NCI-H2081 (cell line): ENCODE measurements at places on chromosomes 3 and 15.

- peak; percentile 58 for DNase-seq
These were observed 21.3 kb upstream of the DAPK2 start for GRCh38 chr15:64067564-64068030.

DNA sequence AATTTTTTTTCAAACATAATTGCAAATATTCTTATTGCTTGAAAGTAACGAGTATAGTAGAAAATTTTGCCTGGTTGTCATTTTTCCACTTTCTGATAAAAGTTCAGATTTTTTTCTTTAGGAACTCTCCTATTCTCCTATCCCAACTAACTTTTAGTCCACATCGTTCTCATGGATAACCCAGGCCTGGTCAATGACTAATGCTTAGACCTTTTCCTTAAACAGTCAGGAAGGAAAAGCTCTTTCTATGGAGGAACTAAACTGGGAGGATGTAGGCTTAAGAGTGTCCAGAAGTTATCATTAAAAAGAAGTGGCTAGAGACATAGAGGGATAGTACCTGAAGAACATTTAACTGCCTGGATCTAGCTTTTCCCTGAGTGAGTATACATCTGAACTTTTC, 26.7 kb downstream of the CIP2A start:
- DNase-seq, result no peak

DNA sequence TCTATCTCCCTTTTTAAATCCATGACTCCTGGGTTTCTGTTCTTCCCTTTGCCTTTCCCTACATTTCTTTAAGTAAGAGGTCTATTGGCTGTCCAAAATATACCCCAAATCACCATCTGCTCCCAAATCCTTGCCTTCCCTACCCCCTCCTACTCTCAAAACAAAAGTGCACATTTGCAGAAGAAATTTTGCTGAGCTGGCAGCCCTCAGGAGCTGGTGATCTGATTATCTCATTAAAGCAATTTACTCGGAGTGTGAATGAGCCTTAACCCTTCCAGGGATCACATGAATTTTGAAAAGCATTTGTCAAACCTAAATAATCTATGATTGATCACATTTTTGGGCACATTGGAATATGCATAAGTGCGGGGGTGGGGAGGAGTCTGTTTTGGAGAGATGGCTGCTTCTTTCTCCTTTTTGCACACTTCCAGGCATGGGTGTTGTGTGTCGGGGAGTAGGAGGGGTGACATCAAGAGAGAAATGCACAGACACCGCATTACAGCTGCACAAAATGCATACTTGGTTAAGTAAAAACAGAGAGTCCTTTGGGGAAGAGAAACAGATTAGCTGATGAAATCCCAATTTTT, 892.6 kb downstream of the TUSC7 start:
- DNase-seq, result no peak

DNA sequence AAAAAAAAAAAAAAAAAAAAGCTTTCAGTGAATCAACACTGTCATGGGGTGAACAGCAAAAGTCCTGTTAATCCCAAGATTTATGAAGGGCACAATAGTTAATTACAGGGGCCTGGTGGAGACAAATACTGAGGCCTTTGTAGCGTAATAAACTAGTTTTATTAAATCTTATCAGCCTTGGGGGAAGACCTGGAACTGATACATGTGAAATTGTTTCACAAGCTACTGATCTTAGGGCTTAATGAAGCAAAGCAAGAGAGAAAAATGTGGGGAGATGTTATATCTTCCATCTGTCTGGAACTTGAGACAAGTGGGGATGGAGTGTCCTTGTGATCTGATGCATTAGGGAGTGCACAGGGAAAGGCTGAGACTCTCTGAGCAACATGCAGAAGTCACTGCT, 47.9 kb upstream of the OSBPL11 start:
- DNase-seq, result no peak

- no peak for DNase-seq
These were observed 890.7 kb upstream of the EPHA6 start for GRCh38 chr3:95923496-95924210.

- DNase-seq, result peak; percentile 97
These were observed at the start of gene EIF4G1 for GRCh38 chr3:184314363-184314699. Gene EIF4G1 (plus strand): TSS chr3:184314606. CDS start chr3:184315797, 1,191 bp downstream.

DNA sequence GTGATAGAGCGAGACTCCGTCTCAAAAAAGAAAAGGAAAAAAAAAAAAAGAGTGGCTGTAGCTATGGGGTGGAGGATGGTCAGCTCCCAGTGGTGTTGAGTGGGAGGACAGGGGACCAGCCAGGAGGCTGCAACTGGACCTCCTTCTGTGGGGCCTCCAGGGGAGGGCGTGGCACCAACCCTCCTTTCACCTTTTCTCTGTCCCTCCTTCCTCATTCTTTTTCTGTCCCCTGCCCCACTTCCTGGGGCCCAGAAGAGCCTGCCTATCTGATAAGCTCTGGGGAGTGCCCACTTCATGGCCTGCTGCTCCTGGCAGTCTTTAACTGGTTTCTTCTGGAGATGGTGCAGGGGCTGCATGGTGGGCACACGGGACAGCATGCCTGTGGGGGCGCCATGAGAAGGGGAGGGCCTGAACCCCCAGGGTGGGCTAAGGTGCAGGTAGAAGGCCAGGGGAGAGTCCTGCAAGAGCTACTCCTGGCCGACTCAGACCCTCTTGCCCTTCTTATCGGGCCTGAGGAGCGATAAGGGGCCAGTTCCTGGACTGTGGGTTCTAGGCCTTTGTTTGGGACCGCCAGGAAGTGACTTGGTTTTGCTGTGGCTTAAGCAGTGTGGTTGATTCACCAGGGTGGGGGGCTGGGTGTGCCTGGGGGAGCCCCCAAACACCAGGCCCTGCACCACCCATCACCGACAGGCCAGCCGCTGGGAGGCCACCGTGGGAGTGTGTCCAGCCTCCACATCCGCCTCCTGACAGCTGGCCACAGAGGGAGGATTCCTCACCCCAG, 49.4 kb upstream of the FLNB start:
- no peak for DNase-seq

DNA sequence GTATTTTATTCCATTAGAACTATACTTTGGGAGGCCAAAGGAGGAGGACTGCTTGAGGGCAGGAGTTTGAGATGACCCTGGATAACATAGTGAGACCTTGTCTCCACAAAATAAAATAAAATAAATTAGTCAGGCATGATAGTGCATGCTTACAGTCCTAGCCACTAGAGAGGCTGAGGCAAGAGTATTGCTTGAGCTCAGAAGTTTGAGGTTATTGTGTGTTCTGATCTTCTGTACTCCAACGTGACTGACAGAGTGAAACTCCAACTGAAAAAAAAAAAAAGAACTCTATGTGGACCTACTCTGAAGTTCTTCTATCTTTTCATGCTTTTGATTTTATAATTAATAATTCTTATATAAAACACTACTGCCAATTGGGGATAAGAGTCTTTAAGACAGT, 1560.0 kb upstream of the GBE1 start:
- no peak for DNase-seq

DNA sequence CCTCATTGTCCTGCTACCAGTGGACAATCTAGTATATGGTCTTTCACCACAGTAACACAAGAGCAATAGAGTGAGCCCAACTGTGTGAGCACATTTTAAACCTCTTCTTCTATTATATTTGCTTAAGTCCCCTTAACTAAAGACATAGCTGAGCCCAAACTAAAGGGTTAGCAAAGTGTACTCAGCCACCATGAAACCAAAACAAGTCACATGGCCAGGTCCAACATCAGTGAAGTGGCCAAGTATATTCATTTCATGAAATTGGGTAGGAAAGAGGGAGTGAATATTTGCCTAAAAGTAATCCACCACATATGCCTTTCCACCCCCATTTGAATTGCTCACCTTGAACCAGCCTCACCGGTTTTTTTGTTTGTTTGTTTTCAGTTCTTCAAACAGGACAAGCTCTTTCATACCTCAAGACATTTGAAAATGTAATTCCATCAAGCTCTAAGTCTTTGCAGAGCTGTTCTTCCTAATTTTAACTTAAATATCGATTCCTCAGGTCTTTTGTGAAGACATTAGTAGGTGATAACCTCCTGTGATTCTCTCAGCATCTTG, 327.0 kb upstream of the SEMA6D start:
- no peak for DNase-seq

DNA sequence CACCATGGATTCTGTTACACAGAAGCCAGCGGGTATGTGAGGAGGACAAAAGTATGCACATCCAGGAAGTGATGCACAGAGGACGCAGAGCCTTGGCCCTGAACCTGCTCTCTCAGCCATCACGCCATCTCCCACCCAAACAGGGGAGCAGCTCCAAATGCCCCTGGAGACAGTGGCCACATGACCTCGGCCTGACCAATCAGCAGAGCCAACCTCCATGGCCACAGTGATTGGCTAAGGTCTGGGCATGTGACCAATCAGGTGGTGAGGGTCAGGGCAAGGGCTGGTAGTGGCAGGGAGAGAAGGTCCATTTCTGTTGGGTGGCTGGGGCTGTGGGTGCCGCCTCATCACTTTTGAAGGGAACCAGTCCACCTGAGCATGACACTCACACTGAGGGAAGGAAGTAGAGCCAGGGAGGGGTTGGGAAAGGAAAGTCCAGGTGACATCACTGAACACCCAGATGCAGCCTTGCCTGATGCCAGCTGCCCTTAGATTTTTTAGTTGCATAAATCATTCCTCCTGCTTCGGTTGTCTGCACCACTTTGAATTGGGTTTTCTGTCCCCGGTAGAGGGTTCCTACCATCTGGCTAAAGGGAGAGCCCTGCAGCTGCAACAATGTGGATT, 70.3 kb upstream of the IQSEC1 start:
- DNase-seq, result no peak

GRCh38 chr3:133532951-133533350, 40.5 kb upstream of the CDV3 start:
- DNase-seq, result no peak

GRCh38 chr3:165644331-165644730, 192.9 kb downstream of the BCHE start:
- no peak for DNase-seq

GRCh38 chr3:104437891-104438290, 928.8 kb upstream of the ALCAM start:
- DNase-seq, result peak; percentile 53

- DNase-seq, result no peak
These were observed 101.1 kb downstream of the RYR3 start for GRCh38 chr15:33411596-33412540.

GRCh38 chr15:55649058-55649423, 60.9 kb upstream of the PYGO1 start:
- DNase-seq, result no peak

- DNase-seq, result no peak
These were observed 263.2 kb downstream of the XXYLT1 start for GRCh38 chr3:195007766-195008165.

DNA sequence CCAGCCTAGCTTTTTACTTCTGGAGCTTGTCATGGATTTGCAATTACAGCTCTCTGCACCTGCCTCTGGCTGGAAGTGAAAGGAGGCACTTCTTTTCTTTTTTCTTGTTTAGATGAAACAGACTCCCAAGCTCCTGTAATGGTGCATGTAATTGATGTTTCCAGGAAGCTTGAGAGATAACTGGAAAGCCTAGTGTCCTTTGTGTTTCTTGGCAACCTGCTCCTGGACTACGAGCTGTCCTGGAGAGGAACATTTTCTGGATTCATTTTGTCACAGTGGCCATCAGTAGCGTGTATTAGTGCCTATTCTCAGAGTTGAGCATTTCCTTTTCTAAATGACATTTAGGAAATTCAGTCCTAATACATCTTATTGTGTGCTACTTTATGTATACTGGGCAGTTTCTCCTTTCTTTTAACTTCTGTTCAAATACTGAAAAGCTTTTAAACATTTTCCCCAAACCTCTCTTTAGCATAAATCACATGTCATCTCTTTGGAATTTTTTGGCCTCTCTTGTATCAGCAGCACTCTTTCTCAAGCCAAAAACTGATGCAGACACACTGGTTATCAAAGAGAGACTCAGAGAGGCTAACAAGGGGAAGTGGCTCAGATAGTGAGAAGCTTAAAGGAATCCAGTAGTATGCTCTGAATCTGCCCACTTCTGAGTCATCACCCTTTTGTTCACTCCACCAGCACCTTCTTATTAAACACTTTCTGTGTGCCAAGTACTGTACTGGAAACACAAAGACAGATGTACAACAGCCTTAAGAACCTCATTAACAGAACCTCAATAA, 62.6 kb upstream of the SLC2A2 start:
- DNase-seq, result no peak

GRCh38 chr3:9204253-9204992, 45.0 kb downstream of the SRGAP3 start:
- DNase-seq, result no peak

- no peak for DNase-seq
These were observed 17.5 kb downstream of the CDIN1 start for GRCh38 chr15:36596915-36597314.

- DNase-seq, result peak; percentile 37
These were observed 30.8 kb upstream of the RPN1 start for GRCh38 chr3:128681369-128681829.

GRCh38 chr15:87910301-87910700, 346.2 kb downstream of the NTRK3 start:
- no peak for DNase-seq

DNA sequence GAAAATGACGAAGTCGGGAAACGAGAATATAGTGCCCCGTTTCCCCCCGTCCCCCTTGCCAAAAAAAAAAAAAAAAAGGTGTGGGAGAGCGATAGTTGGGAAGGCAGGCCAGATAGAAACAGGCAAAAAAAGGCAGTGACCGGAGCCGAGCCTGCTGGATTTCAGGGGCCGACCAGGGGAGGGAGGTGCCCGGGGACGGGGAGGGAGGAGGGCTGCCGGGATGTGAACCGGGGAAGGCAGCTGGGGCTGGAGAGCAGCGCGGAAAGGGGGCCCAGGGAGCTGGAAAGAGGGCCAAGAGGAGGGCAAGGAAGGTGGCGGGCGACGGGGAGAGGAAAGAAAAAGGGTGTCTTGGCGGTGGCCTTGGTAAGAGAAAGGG, 837 bp downstream of the LRRN1 start:
- DNase-seq, result no peak

- DNase-seq, result no peak
These were observed 3.8 kb upstream of the PCOLCE2 start for GRCh38 chr3:142892714-142893113.

- no peak for DNase-seq
These were observed 140.3 kb downstream of the ADAMTSL3 start for GRCh38 chr15:83794209-83794608.

GRCh38 chr3:36695769-36696137, 68.6 kb downstream of the DCLK3 start:
- no peak for DNase-seq

DNA sequence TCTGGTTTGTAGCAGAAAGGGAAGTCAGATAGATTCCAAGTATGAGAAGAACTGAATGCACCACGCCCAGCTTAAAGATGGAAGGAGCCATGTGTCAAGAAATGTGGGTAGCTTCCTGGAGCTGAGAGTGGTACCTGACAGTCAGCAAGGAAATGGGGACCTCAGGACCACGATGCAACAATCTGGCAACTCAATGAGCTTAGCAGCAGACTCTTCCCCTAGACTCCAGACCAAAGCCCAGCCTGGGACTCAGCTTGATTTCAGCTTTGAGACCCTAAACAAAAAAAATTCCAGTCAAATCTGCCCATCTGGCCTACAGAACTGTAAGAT, 24.4 kb downstream of the MIX23 start:
- DNase-seq, result no peak

DNA sequence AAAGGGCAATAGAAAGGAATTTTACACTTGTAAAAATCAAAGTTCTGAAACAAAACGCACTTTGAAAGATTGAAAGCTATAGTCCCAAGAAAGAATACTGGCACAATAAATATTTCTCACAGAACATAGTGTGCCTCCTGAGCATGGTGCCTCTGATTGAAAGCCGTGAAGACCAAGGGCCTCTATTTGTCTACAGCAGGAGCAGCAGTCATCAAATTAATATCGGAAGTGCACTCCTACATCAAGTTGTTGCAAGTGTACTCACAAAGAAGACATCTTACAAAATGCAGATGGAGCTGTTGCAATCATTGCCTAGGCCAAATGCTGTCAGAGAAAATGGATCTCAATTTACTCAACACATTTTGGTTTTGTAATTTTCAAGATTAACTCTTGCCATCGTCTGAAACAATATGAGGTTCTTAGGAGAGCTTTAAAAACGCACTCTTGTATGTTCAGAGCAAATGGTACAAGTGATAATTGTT, 9.2 kb upstream of the WDR49 start:
- no peak for DNase-seq
